ENCODE measurements at places on chromosomes 2 and 18. TPM values are rescaled to one million over a fixed set of nuclear protein-coding genes. Genes with fewer than 3 reads are reported as not detected.

GRCh38 chr2:122329278-122329677, 573.8 kb downstream of the TSN start:
- H3K27ac ChIP-seq, result no peak overlapping the region
- peaks cover 3% of the 10 kb centered on the region for H3K27me3 ChIP-seq
- H3K4me3 ChIP-seq, result no peak overlapping the region
- H3K4me1 ChIP-seq, result no peaks in the 10 kb centered on the region
- DNase-seq, result no peak

Gene TTN
- total RNA-seq, result under 0.01 TPM

DNA sequence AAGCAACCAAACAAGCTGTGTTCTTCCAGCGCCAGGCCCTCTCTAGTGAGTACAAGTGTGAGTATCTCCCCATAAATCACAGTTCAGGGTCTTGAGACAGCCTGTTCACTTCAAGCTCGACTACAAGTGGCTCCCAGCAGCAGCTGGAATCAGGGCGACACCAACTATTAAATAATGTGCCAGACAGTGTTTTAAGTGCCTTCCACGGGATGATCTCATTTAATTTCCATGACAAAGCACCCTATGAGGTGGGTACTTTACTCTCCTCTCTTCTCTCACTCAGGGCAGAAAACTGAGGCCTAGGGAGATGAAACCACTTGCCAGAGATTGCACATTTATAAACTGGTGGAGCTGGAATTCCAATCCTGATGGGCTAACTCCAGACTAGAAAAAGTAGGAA, 2.6 kb upstream of the FAM136A start:
- H3K4me1 ChIP-seq, result peaks cover 30% of the 10 kb centered on the region
- no peak overlapping the region for H3K4me3 ChIP-seq
- no peak overlapping the region for H3K27ac ChIP-seq
- DNase-seq, result no peak

GRCh38 chr2:192128655-192129054, 66.1 kb downstream of the TMEFF2 start:
- H3K4me1 ChIP-seq, result no peaks in the 10 kb centered on the region
- H3K4me3 ChIP-seq, result no peak overlapping the region
- no peak for DNase-seq
- H3K27me3 ChIP-seq, result no peaks in the 10 kb centered on the region

DNA sequence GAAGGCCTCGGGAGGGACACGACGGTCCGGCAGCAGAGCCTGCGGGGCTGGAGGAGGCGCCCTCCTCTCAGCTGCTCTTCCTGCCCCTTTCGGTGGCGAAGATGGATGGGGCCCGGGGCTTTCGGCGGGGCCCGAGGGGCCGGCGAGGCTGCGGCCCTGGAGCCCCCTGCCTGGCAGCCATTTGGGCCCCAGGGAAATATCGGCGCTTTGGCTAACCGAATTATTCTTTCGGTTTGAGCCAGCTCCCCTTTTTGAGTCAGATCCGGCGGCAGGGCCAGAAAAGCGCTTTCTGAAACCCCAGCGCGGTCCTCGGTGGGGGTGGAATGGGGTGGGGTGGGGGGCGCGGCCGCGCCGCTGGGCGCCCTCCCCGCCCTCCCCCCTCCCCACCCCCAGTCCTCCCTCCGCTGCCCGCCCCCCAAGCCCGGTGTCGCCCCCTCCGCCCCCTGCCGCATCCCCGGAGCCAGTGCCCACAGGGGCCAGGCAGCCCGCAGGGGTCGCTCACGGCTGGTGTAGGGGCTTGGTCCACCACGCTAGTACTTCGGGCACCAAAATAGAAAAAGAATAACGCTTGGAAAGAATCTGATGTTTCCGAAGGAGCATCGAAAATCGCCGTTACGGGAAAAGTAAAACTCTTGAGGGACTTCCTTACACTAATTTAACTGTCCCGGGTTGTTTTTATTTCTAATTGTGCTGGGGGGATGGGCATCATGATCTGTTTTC, 9.1 kb upstream of the ARID5A start:
- H3K4me3 ChIP-seq, result peak overlapping the region; percentile 78
- H3K36me3 ChIP-seq, result no peaks in the 10 kb centered on the region
- H3K27me3 ChIP-seq, result no peaks in the 10 kb centered on the region
- no peak overlapping the region for H3K27ac ChIP-seq

DNA sequence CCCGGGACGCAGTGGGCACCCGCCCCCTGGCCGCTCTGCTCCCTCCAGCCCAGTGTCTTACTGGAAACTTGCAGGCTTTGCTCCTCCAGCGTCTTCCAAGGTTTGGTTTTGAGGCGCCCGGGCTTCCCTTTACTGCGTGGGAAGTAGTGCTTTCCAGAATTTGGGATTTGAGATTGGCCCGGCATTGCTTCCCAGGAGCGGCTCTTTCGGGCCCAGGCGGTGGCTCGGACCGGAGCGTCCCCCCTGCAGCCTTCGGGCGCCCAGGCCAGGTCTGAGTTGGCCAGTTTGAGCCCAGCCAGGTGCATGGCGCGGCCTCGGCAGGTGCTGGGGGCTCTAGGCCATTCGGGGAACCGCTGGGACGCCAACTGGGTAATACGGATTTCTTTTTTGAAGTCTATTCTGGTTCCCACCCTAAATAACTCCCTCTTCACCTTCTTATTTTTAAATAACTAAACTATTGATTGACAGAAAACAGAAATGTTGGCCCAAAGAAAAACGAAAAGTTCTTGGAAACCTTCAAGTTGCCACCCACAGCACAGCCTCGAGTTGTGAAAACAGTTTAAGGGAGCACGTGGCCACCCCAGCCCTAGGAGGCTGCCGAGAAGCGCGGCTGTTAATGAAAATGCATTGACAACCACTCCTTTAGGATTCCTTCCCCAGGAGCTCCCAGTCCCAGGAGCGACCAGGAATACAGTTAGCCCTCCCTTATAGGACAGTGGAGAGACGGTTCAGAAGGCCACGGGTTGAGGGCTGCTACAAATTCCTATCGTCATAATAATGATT, 766 bp downstream of the SNTG2 start:
- no peak overlapping the region for H3K27ac ChIP-seq
- no peak for DNase-seq
- peaks cover 78% of the 10 kb centered on the region for H3K27me3 ChIP-seq
- peak overlapping the region; percentile 93 for H3K4me3 ChIP-seq

DNA sequence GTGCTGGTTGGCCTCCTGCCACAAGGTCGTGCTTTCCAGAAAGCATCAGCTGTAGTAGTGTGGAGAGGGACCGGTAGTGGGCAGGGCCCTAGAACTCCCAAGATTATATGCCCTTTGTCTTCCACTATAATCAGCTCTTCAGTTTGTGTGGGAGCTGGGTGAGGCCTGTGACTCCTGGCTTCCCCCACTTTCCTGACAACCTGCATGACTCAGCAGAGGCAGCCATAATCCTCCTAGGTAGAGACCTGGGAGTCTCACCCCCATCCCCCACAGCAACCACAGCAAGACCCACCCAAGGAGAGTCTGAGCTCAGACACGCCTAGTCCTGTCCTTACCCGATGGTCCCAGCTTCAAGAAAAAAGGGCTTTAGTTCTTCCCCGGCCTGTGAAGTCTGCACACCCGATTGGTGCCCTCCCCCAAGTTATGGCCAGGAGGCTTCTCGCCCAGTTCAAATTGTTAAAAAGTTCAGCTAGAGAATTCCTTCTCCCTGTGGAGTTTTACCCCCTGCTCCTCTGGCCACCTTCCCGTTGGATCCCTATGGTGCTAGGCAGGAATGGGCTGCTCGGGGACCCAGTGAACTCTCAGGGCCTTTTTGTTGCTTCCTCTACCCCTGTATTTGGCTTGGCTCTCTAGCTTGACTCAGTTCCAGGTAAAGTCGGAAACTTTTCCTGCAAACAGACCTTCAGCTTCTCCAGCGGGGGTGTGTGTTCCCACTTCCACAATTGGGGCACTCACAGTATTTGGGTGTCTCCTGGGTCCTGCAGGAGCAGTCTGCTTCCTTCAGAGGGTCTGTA, 57.8 kb upstream of the FAM237A start:
- no peak for DNase-seq
- H3K4me1 ChIP-seq, result no peaks in the 10 kb centered on the region
- H3K27ac ChIP-seq, result no peak overlapping the region
- peaks cover 8% of the 10 kb centered on the region for H3K36me3 ChIP-seq
- no peaks in the 10 kb centered on the region for H3K27me3 ChIP-seq
- H3K4me3 ChIP-seq, result no peak overlapping the region

- no peaks in the 10 kb centered on the region for H3K4me1 ChIP-seq
- no peak overlapping the region for H3K27ac ChIP-seq
- no peak overlapping the region for H3K4me3 ChIP-seq
- H3K36me3 ChIP-seq, result no peaks in the 10 kb centered on the region
- DNase-seq, result no peak
These were observed 62.1 kb downstream of the TMEM17 start for GRCh38 chr2:62443886-62444285.

- no peaks in the 10 kb centered on the region for H3K4me1 ChIP-seq
- peaks cover 5% of the 10 kb centered on the region for H3K36me3 ChIP-seq
- no peak for DNase-seq
These were observed 54.7 kb upstream of the ARL5A start for GRCh38 chr2:151882786-151883445.

DNA sequence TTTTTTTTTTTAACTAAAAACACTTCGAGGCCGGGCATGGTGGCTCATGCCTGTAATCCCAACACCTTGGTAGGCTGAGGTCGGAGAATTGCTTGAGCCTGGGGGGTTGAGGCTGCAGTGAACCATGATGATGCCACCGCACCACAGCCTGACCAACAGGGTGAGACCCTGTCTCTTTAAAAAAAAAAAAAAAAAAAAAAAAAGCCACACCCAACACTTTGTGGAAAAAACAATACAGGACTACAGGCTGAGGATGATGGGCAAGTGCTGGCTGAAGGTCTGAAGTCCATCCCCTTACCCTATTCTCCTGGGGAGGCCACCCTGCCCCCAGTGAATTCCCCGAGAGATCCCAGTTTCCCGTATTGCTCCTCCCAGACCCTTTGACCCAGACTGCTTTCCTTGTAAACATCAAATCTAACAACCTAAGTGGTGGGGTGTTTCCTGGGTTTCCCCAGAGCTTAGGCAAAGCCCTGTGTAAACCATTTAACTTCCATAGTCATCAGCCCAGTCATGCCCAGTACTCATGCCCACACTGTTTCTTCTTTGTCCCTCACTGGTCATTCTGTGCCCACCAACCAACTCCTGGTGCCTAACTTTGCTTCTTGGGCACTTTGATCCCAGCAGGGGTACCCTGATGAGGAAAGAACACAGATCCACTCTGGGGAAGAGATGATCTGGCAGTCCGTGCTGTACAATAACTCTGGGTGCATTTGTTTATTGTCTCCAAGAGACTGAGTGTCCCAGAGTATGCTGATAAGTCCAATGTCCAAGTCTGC, 5.8 kb upstream of the TMEM37 start:
- H3K4me1 ChIP-seq, result peaks cover 60% of the 10 kb centered on the region
- H3K27ac ChIP-seq, result peak overlapping the region; percentile 68
- no peak overlapping the region for H3K4me3 ChIP-seq
- no peak for DNase-seq

DNA sequence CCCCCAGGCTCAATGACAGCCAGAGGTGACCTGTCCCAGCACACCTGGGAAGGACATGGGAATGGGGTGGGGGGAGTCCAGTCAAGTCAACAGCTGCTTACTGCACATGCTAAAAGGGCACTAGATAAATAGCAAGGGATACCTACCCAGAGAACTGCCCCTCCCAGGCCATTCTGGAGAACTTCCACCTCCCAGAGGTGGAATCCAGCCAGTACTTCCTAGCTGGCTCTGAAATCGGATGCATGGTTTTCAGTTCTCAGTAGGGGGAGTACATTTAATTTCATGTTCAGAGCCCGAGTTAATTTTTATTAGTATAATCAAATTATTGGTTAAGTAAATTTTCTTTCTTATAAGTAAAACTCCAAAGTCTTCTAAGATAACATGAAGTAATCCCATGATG, 28.9 kb upstream of the ITGA6 start:
- peaks cover 16% of the 10 kb centered on the region for H3K4me1 ChIP-seq
- no peak overlapping the region for H3K4me3 ChIP-seq
- H3K36me3 ChIP-seq, result no peaks in the 10 kb centered on the region
- no peaks in the 10 kb centered on the region for H3K27me3 ChIP-seq
- DNase-seq, result no peak

- peak overlapping the region; percentile 98 for H3K4me3 ChIP-seq
- peak overlapping the region; percentile 95 for H3K27ac ChIP-seq
- peak; percentile 32 for DNase-seq
These were observed 2.1 kb downstream of the SOX11 start for GRCh38 chr2:5694306-5694705.

- H3K4me3 ChIP-seq, result peak overlapping the region; percentile 64
- peaks cover 94% of the 10 kb centered on the region for H3K27me3 ChIP-seq
- DNase-seq, result no peak
- H3K27ac ChIP-seq, result no peak overlapping the region
These were observed 2.1 kb upstream of the WNT6 start for GRCh38 chr2:218857371-218858137.
